Activated CD4-positive, CD25-positive, alpha-beta regulatory T cell treated with anti-CD3 and anti-CD28 coated beads, Interleukin-2, amount 50 U/mL, for 24 hours (primary cell): ENCODE measurements at places on chromosomes 6 and 20.

DNA sequence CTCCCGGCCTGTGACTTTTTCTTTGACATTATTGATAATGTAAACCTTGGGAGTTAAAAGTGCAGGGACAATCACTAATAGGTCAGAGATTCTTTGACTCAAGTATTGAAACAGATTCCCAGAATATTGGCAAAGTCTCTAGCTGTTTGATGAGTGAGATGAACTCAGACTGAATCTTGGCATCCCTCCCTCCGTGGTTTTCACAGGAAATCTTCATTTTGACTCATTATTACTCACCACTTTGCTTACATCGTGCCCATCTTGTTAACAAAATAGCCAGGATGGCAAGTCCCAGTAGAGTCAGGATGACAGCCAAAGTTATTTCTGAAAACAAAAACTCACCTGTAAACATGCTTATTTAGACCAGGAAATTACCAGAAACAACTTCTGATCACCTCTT is 2.0 kb downstream of the TSBP1 start:
- no peak for ATAC-seq

DNA sequence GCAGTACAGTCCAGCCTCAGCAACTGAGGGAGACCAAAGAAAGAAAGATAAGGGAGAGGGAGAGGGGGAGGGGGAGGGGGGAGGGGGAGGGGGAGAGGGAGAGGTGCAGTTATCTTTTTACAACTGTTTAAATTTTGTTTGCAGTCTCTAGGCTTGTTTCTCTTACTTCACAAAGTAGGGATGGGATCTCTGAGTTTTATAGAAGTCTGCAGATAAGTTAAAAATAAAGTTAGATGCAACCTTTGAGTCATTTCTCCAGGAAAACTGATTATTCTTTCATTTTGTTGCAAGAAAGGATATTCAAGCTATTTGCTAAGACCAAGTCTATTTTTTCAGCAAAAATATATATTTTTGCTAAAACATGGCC is 487.3 kb downstream of the ADGRB3 start:
- no peak for ATAC-seq

- ATAC-seq = no peak
These were observed 436.7 kb downstream of the RNF144B start for GRCh38 chr6:18823782-18824386.

GRCh38 chr6:126781582-126781981 is 336.9 kb upstream of the RSPO3 start:
- ATAC-seq = no peak

GRCh38 chr6:28643017-28643740 is 117.5 kb downstream of the GPX5 start:
- peak; percentile 38 for ATAC-seq

GRCh38 chr6:40957616-40958492 is 81.2 kb downstream of the UNC5CL start:
- no peak for ATAC-seq

- ATAC-seq = no peak
These were observed 404 bp downstream of the CEP162 start for GRCh38 chr6:84227044-84227433.

GRCh38 chr6:34555328-34555727 is 801 bp downstream of the SPDEF start:
- no peak for ATAC-seq

DNA sequence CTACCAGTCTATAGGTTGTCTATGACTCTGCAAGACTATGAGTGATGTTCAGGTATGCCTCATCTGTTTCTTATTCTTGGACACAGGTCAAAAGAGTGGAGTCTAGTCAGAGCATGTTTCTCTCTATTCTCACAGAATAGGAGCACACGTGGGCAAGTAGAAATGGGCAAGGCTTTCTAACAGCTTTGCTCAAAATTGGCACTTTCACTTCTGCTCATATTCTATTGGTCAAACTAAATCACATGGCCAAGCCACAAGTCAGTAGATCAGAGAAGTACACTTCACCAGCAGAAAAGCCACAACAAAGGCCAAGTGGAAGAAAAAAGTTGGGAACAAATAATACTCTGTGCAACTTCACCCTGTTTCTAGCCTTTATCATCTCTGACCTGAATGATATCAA is 354.5 kb upstream of the SYNCRIP start:
- no peak for ATAC-seq
